Mesangial cell (primary cell): ENCODE measurements at places on chromosomes 1 and 21. TPM values are rescaled to one million over a fixed set of nuclear protein-coding genes. Genes with fewer than 3 reads are reported as not detected.

The CGN gene
- total RNA-seq: 2.0 and 5.2 TPM in 2 replicates

The RGS13 gene
- total RNA-seq: not detected in 2 replicates

The COL11A1 gene
- total RNA-seq: 1.8 and 14.2 TPM in 2 replicates

The KCNE2 gene
- not detected in 2 replicates for total RNA-seq

The FCRL4 gene
- total RNA-seq: not detected in 2 replicates

The PRELP gene
- total RNA-seq: not detected in 2 replicates

The ZNF687 gene
- total RNA-seq: 17.4 and 25.1 TPM in 2 replicates

The CADM3 gene
- not detected in 2 replicates for total RNA-seq

The PRR9 gene
- not detected in 2 replicates for total RNA-seq

The C1orf226 gene
- total RNA-seq: 0.33 and 2.0 TPM in 2 replicates

The CLDN19 gene
- total RNA-seq: 1.8 TPM in 1 of 2 replicates, not detected in the other

The GPX7 gene
- total RNA-seq: 55.1 and 59.7 TPM in 2 replicates

The NCAM2 gene
- 0.49 and 0.51 TPM in 2 replicates for total RNA-seq

The HRNR gene
- total RNA-seq: not detected in 2 replicates

The C4BPA gene
- under 0.01 TPM in 1 of 2 replicates, not detected in the other for total RNA-seq

The PPIAL4G gene
- total RNA-seq: not detected in 2 replicates

The C21orf58 gene
- 2.9 and 10.3 TPM in 2 replicates for total RNA-seq

The PSMG1 gene
- 33.2 and 71.4 TPM in 2 replicates for total RNA-seq

The COL8A2 gene
- total RNA-seq: 1.5 and 5.7 TPM in 2 replicates

The IFI44L gene
- total RNA-seq: 0.65 and 1.4 TPM in 2 replicates

The HHIPL2 gene
- 0.13 TPM in 1 of 2 replicates, not detected in the other for total RNA-seq

The KCNK1 gene
- total RNA-seq: 3.2 and 4.7 TPM in 2 replicates

The AQP10 gene
- not detected in 2 replicates for total RNA-seq

The MROH7 gene
- 0.13 TPM in 1 of 2 replicates, not detected in the other for total RNA-seq

The RIPK4 gene
- total RNA-seq: 12.1 and 14.2 TPM in 2 replicates

The MYCBP gene
- 3.7 and 15.8 TPM in 2 replicates for total RNA-seq

The RBM11 gene
- total RNA-seq: 2.0 TPM in 1 of 2 replicates, not detected in the other

The NFIA gene
- 6.7 and 11.0 TPM in 2 replicates for total RNA-seq

The PTAFR gene
- under 0.01 and 0.25 TPM in 2 replicates for total RNA-seq

The LGR6 gene
- 0.25 TPM in 1 of 2 replicates, not detected in the other for total RNA-seq

The S100A5 gene
- 0.16 and 2.5 TPM in 2 replicates for total RNA-seq

The EPHB2 gene
- total RNA-seq: 141 and 181 TPM in 2 replicates

The BSND gene
- total RNA-seq: not detected in 2 replicates

The SLC44A5 gene
- 0.49 and 2.5 TPM in 2 replicates for total RNA-seq
